ENCODE measurements at places on chromosomes 5 and 9.

DNA sequence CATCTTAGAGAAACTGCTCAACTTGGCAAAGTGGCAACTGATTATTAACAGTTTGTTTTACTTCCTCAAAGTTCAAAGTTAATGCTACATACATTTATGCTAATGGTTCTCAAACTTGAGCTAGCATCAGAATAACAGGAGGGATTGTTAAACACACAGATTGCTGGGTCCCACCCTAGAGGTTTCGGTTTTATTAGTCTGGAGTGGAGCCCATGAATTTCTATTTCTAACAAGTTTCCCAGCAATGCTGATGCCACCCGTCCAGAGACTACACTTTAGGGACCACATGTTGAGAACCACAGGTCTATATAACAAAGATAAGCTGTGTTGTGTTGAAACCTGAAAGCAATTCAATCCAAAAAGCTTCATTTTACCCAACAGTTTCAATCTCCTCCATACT, 95.3 kb downstream of the FBXW11 start:
- no peak for DNase-seq

DNA sequence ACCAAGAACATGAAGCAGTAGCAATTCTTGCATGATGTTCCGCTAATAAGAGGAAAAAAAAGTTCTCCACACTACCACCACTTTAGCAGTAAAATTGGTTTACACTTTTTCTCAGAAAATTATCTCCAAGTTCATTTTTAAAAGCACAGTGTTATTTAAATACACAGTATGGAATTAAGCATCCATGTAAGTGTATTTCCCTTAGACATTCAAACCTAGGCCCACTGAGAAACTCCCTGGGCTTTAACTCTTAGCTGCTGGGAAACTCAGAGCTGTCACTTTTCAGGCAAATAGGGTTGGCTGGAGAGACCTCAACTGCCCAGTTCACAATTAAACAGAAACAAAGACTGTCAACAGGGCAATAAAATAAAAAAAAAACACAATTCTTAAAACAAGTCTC, 2.7 kb downstream of the GNAQ start:
- DNase-seq = no peak

DNA sequence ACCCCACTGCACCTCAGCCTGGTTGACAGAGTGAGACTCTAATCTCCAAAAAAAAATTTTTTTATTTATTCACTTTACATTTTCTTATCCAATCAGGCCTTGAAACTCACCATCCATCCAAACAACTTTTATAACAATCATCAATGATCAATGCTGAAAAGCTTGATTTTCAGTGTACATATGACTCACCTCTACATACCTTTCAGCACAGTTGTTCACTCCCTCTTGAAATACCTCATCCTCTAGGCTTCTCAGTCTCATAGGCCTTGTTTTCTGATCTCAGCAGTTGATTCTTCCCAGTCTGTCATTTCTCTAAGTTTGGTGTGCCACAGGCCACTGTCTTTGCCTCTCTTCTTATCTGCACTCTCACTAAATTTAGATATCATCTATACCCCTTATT, 36.2 kb downstream of the GRIN3A start:
- DNase-seq = no peak

- DNase-seq = no peak
These were observed 176.0 kb downstream of the FGF18 start for GRCh38 chr5:171595401-171595800.

DNA sequence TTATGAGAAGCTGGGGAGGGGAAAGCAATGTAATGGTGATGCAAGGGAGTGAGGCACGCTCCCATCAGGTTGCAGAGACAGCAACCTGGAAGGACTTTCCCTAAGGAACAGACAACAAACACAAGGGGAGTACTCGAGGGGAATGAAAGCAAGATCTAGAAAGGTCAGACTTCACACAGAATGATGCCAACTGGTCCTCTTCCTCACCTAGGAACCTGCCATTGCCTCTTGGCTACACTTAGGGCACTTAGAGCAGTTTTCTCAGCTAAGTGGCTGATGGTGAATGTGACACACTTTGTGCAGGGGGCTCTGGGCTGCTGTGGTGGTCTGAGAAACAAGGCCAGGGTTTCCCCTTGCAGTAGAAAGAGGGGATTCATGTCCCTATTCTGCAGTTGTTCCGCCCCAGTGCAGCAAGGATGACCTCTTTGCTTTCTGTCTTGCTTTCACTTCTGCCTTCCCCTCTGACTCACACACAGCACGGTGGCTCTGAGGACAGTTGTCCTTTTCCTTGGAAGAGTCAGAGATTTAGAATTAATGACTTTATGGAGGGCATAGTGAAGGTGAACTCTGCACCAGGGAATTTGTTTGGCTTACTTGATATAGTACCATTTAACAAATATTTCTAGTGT, 394.0 kb upstream of the KLF4 start:
- no peak for DNase-seq

GRCh38 chr5:33507426-33507825, 66.7 kb downstream of the TARS1 start:
- DNase-seq = no peak

- DNase-seq = no peak
These were observed 2.2 kb downstream of the GABRB2 start for GRCh38 chr5:161544350-161544765.
